ENCODE measurements at places on chromosomes 3 and 15.

GRCh38 chr3:154188846-154189245, 67.7 kb downstream of the ARHGEF26 start:
- DNase-seq, result no peak

DNA sequence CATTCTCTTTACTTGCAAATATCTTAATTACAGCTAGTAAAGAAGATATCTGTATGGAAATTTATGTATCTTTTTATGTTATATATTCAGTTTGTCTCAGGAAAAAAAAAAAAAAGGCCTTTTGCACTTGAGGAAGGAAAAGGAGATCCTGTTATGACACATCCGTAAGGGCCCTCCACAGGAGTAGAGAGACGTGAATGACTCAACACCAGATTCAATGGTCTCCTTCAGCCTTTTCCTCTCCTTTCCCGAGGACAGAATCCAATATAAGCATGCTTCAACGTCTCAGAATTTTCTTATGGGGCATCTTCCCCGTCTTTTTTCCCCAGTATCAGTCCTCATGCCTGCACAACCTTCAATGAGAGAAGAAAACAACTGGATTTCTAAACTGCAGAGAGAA, 340.3 kb downstream of the NTRK3 start:
- no peak for DNase-seq

- no peak for DNase-seq
Observed at GRCh38 chr3:138066383-138066782, 49.0 kb downstream of the DZIP1L start.

GRCh38 chr3:43859766-43860165, 169.0 kb downstream of the ABHD5 start:
- DNase-seq, result no peak

DNA sequence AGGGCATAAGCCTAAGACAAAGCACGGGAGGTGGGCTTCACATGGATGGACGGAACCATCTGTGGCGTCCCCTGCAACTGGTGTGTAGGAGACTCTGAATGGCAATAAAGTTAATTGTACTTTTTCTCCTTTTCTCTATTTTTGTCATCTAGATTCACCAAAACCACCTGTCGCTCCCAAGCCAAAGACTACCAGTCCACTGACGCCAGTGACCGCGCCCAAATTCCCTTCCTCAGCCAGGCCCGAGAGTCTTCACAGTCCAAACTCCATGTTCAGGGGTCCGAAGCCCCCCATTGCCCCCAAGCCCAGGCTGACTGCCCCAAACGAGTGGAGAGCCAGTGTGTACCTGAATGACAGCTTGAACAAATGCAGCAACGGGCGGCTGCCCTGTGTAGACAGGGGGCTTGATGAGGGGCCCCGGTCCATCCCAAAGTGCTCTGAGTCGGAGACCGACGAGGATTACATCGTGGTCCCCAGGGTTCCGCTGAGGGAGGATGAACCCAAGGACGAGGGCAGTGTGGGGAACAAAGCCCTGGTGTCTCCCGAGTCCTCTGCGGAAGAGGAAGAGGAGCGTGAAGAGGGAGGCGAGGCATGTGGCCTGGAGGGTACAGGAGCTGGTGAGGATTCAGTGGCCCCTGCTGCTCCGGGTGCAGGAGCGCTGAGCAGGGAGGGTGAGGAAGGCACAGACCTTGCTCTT, at the start of gene FGD5:
Gene FGD5 (plus strand): TSS at position 159 of the 697 bp plus-strand sequence. CDS start 110 bp downstream, at position 269.
- DNase-seq, result no peak

GRCh38 chr3:139418144-139418543, 28.7 kb upstream of the COPB2 start:
- no peak for DNase-seq

DNA sequence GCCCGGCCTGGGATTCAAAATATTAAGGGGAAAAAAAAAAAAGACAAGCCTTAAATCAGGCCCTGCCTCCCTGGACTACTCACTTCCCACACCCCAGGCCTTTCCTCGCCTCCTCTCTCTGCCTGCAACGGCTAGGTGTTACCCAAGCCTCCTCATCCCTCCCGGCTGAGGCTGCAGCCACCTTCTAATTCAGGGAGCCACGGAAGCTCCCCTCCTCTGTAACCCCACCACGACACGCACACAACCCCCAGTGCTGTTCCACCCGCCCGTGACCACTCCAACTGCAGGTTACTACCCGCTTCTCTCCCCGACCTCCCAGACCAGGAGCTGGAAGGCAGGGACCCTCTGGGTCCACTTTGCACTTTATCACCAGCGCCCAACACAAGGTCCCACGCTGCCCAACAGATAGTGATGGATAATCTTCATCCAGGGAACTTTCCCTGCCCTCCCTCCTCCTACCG, 936 bp downstream of the KIF7 start:
- DNase-seq, result no peak

GRCh38 chr3:149575213-149575960, 82.4 kb downstream of the WWTR1 start:
- no peak for DNase-seq

GRCh38 chr3:3110749-3111361, 681 bp upstream of the IL5RA start:
- DNase-seq, result no peak

GRCh38 chr15:50377867-50378751, 23.1 kb upstream of the GABPB1 start:
- no peak for DNase-seq

DNA sequence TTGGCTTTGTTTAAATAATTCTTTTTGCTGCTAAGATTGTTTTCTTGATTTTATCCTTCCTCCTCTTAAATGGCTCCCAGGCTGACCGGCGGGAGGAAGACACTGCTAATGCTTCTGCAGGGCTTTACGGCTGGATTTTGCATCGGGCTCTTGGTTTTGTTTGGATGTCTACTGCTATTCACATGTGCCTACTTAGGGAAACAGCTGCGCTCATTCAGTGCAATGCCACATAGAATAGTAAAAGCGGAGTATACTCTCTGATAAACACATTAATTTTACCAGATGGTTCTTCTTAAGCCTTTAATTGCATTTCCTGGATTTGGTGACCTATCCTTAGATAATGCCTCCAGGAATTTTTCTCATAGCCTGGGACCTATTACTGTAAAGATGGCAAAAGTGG, 146.6 kb downstream of the THSD4 start:
- no peak for DNase-seq

DNA sequence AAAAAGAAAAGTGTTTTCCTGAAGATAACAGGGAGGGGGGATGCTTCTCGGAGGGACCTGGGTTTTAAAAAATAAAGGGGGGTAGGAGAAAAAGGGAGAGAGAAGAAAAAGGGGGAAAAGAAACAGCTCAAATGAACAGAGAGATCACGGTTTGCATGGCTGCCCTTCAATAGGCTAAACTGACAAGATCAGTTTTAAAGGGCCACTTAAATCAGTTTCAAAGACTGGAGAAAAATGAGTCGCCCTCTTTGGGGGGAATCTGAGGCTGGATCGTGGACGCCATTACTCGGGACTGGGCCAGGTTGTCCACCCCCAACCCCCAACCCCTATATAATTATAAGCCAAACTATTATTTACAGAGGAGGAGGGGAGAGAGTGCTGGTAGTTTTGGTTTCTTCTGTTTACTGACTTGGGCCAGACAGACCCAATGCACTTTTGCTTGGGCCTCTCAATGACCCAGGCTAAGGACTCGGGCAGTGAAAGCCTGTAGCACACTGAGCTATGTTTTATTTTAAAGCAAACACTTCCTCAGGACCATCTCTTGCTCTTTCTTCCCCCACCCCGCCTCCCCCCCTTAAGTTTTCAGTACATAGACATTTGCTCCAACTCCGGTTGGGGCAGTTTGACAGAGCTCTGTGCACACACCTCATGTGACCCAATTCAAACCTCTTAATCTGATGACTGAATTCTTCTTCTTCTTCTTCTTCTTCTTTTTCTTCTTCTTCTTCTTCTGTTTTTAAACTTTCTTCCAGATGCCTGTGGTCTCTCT, 6.3 kb downstream of the NR2F2 start:
- DNase-seq, result no peak

- no peak for DNase-seq
Observed at GRCh38 chr3:110149763-110150162, 812.4 kb upstream of the DPPA4 start.

DNA sequence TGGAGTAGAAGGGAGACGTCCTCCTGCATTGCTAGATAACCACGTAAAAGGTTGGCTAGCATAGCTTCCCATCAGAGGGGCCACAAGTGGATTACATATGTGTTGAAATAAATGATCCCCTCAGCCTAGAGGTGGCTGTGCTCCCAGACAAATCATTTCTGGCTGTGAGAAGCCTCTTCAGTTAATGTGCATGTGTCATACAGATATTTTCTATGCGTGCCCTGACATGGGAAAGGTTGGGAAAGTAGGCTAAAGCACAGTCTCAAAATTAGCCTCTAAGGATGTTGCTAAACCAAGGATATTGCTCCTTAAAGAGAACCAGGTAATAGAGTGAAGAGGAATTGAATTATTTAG, 17.8 kb downstream of the USP3 start:
- DNase-seq, result no peak

- no peak for DNase-seq
Observed at GRCh38 chr3:94349310-94349878, 286.5 kb downstream of the NSUN3 start.

- DNase-seq, result no peak
Observed at GRCh38 chr3:131972550-131972949, 62.3 kb downstream of the CPNE4 start.

- no peak for DNase-seq
Observed at GRCh38 chr3:9342696-9343095, 20.2 kb upstream of the THUMPD3 start.

DNA sequence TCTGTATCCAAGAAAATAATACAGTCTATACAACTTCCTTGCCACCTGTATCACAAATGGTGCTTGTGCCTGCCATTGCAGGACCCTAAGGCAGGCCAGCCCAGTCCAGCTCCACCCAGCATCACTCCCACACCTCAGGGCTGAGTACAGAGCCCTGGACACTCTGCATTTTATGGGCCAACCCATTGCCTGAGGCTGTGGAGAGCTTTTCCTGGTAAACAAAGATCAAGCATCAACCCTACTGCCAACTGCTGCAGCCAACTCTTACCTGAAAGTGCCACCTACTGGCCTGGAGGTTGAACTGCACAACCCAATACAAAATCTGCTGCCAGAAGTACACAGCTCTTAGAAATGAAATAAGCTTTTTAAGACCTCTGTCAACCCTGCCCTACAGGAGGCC, 1082.2 kb downstream of the NAALADL2 start:
- DNase-seq, result no peak

GRCh38 chr3:141878326-141878725, 1.9 kb downstream of the ATP1B3 start:
- no peak for DNase-seq

DNA sequence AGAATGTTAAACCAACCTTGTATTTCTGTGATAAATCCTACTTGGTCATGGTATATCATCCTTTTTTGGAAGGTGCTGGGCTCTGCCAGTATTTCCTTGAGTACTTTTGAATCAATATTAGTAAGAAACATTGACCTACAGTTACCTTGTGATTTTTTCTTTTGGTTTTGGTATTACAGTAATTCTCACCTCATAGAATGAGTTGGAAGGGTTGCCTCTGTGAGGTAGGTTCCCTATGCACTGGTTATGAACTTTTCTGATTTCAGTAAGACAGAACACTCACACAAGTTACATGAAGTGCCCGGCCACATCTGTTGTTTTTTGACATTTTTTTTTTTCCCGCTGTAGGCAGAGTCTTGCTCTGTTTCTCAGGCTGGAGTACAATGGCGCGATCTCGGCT, 20.0 kb downstream of the PCCB start:
- no peak for DNase-seq

- no peak for DNase-seq
Observed at GRCh38 chr15:61736790-61737189, 323.5 kb downstream of the VPS13C start.

DNA sequence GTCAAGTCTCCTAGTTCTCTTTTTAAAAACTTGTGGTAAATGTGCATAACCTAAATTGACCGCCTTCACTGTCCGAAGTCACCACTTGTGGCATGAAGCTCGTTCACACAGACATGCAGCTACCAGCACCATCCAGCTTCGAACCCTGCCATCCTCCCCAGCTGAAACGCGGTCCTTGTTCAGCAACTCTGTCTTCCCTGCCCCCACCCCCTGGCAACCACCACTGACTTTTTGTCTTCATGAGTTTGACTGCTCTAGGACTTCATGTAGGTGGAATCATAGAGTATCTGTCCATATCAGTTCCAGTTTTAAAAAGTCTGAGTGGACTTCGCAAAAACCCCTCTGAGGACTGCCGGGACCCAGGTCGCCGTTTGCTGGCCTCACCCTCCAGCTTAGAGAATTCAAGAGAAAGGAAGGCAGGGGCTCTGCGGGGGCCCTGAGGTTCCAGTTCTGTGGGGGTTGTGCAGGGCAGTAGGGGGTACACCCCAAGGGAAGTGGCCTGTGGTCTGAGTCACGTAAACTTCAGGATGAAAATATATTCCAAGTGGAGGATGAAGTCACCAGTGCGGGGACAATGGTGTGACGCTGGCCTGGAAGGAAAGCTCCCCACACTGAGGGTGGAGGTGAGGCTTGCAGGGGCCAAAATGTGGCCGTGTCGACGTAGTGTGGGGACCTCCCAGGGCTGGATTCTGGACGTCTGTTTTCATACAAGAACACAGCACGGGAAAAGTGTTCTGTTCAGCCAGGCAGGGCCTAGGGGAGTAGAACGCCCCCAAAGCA, 67.6 kb downstream of the ABTB1 start:
- DNase-seq, result no peak

GRCh38 chr15:44584162-44584749, 47.3 kb downstream of the EIF3J start:
- peak; percentile 24 for DNase-seq

DNA sequence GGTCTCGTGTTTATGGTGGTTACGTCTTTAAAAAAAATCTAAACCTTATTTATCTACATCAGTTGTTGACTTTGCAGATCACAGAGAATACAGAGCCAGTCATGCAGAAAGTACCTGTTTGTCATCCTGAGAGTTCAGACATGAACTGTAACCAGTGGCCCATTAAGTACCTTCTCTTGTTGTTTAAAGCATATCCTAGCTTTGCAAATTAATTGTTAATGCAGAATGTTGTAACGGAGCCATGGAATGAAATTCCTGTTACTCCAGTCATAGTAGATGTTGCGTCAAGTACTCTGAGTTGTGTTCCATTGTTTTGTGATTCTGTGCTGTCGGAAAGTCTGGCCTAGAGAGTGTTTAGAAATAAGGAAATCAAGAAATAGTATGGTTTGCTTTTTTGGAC, 205.2 kb downstream of the RBMS3 start:
- no peak for DNase-seq

DNA sequence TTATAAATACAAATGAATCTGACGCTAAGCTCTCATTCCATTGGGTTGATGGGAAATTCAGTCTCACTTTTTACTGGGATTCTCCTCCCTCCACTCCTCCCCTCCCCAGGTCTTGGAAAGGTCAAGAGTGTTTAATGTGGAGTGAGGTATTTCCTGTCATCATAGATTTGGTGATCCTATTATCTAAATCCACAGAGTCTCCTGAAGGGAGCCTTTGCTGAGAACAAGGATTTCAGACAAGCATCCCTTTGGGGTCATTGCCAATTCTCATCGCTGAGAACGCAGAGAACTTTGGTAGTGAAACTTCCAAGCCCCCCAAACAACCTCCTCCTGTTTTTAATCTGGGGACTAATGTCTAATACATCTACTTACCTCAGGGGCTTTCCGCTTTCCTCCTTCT, 297.9 kb downstream of the OTOL1 start:
- no peak for DNase-seq

- no peak for DNase-seq
Observed at GRCh38 chr3:108046247-108046646, 44.6 kb downstream of the CD47 start.

Data from stimulated activated CD8-positive, alpha-beta memory T cell treated with anti-CD3 and anti-CD28 coated beads, Interleukin-2, amount 100 ng/mL, for 1 hour (primary cell).